ENCODE measurements at places on chromosomes 11 and 22.

- no peak for DNase-seq
Measured at GRCh38 chr11:44467413-44467812, 98.0 kb upstream of the CD82 start.

GRCh38 chr11:34754171-34754823 lies 133.4 kb downstream of the EHF start:
- no peak for DNase-seq

DNA sequence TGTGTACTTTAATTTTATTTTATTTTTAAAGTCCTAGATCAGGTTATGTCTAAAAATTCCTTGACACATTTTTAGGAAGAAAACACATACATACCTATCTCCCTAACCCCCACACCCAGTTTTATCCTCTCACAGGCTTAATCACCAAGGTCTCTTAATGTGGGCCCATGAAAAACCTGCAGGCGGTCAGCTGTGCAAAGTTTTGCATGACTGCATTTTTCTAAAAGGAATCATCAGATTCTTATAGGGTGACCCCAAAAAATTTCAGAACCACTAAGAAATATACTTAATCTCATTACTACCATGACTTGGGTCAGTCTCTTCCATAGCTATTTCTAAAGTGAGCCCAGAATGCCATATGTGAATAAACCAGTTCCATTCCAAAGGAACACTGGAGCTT lies 19.8 kb downstream of the SAA1 start:
- no peak for DNase-seq

- DNase-seq, result no peak
Measured at GRCh38 chr11:112401036-112401769, 140.5 kb upstream of the PLET1 start.

DNA sequence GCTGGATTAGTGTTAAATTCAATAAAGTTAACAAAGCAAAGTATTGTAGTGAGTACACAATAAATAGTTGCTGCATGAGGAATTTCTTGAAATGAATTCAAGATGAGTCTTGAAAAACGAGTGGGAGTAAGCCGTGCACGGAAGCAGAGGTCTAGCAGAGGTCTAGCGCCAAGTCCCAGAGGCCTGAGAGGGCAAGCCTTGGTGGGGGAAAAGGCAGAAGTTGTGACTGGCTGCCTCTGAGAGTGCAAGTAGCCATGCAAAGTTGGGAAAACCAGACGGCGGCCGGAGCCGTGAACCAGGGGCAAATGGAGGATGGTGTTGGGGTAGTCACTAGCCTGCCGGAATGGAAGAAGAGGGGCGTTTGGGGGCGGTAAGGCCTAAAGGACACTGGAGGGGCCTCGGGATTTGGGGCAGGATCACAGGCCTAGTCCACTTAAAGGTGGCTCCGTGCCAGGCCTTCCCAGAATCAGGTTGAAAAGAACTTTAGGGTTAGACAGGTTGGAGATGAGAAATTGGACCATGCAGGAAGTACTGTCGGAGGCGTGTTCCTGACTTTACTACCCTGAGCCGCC lies 379 bp upstream of the SLC3A2 start:
- DNase-seq, result no peak

DNA sequence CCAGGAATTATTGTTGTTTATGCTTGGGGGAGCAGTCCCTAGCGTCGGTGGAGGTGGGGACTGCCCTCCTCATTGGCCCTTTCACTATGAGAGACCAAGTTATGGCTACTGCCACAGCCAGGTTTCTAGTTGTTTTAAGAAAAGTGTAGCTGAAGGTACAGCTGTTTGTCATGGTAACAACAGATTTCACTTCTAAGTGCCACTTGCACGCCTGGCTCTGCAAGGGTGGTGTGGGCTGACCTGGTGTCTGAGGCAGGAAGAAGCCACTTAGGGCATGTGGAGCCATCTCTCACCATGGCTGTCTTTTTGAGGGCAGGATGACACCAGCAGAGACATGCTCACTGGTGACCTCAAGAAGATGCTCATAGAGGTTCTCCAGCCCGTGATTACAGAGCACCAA lies 46.3 kb upstream of the MPEG1 start:
- DNase-seq, result no peak

DNA sequence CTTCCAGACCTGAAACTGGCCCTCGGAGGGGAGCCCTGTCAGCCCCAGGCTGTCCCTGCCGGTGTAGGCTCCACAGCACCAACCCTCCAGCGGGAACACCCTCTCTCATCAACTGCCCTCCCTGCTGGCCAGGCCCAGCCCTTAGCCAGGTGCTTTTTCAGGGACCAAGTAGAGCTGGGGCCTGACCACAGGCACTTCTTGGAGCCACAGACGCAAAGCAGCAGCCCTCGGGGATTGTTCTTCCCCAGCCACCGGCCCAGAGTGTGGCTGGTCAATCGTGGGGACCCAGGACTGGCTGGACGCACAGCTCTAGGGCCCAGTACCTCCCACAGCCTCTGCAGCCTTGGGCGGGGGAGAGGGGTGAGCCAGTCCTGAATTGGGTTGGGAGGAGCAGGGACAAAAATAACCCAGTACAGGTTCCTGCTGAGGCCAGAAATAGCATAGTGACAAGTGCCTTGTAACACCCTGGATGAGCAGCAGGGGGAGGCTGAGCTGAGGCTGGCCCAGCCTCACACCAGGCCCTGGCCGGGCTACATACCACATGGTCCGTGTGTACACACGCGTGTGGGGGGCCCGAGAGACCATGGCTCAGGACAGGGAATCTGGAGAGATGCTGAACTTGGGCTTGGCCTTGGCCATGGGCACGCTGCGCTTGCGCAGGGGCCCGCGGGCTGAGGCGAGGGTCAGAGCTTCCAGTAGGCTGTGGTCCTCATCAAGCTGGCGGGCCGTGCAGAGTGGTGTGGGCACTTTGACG lies 2.0 kb downstream of the KCNJ11 start:
- DNase-seq, result no peak

DNA sequence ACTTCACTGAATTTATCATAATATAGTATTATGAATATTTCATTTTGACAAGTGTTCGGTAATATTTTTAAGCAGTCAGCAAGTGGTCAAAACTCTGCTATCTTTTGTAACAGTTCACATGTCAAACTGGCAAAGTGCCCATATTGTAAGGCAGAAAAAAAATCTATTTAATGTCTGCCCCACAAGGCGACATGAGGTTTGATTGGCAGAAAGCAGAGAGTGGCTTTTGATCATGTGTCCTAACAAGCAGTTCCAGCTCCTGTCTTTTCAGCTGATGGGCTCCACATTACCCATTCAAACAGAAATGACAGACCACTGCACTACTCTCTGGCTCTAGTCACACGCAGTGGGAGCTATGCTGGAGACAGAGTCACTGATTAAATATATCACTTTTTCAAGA lies 59.0 kb downstream of the SOX6 start:
- no peak for DNase-seq

- no peak for DNase-seq
Measured at GRCh38 chr11:22192642-22193347, at the start of gene ANO5. TSS of gene ANO5 (plus strand) at chr11:22193085. CDS start at chr11:22193493, 408 bp downstream.

- no peak for DNase-seq
Measured at GRCh38 chr22:33524511-33525260, 395.6 kb downstream of the LARGE1 start.

DNA sequence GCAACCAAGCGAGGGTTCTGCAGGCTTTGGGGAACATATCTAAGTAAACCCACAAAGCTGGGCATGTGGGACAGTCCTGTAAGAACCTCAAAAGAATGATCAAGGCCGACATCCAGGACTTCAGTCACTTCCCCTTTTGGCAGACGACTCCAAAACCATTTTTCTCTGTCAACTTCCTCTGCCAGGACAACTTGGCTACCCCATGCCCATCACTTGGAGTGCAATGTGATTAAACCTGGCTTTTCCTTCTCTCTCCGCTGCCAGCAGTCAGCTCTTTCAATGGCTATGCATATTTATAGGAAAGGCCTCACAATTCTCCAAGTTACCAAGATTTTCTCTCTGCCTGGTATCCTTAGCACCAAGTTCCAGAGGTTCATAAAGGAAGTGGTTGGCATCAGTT lies 78.9 kb downstream of the C11orf58 start:
- DNase-seq, result no peak

GRCh38 chr11:102476069-102476468 lies 23.5 kb upstream of the TMEM123 start:
- no peak for DNase-seq

GRCh38 chr11:18743900-18744514 lies 18.0 kb upstream of the IGSF22 start:
- DNase-seq, result no peak

DNA sequence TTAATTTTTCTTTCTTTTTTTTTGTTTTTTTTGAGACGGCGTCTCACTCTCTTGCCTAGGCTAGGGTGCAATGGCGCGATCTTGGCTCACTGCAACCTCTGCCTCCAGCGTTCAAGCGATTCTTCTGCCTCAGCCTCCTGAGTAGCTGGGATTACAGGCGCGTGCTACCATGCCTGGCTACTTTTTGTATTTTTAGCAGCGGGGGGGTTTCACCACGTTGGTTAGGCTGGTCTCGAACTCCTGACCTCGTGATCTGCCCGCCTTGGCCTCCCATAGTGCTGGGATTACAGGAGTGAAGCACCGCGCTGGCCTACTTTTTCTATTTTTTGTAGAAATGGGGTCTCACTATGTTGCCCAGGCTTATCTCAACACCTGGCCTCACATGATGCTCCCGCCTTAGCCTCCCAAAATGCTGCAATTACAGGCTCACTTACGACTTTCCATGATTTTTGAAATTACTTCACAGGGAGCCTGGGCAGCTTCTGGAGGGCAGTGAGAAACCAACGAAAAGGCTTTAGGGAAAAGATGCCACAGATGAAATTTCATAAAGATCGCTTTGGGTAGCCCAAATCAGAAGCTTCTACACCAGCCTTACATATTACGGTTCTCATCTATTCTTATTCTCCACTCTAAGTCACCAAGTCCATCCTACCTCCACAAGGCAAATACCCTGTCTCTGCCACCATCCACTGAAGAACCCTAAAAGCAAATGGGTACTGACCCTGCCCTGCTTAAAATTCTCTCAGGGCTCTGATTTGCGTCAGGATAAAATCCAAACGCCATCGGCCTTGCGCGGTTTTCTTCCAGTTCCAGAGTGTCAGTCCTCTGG lies 866 bp upstream of the RRM1 start:
- no peak for DNase-seq

GRCh38 chr22:48414651-48415050 lies 1413.0 kb downstream of the BRD1 start:
- no peak for DNase-seq

- DNase-seq, result no peak
Measured at GRCh38 chr22:45599836-45600577, 71.6 kb upstream of the ATXN10 start.

All from activated CD8-positive, alpha-beta memory T cell treated with anti-CD3 and anti-CD28 coated beads for 1 hour (primary cell).